ENCODE measurements at places on chromosomes 11 and 22. TPM values are rescaled to one million over a fixed set of nuclear protein-coding genes. Genes with fewer than 3 reads are reported as not detected.

The SCUBE2 gene
- 1.2 TPM for total RNA-seq

The EED gene
- total RNA-seq = 33.5 TPM

The MS4A6A gene
- total RNA-seq = not detected

The ANGPTL5 gene
- not detected for total RNA-seq

DNA sequence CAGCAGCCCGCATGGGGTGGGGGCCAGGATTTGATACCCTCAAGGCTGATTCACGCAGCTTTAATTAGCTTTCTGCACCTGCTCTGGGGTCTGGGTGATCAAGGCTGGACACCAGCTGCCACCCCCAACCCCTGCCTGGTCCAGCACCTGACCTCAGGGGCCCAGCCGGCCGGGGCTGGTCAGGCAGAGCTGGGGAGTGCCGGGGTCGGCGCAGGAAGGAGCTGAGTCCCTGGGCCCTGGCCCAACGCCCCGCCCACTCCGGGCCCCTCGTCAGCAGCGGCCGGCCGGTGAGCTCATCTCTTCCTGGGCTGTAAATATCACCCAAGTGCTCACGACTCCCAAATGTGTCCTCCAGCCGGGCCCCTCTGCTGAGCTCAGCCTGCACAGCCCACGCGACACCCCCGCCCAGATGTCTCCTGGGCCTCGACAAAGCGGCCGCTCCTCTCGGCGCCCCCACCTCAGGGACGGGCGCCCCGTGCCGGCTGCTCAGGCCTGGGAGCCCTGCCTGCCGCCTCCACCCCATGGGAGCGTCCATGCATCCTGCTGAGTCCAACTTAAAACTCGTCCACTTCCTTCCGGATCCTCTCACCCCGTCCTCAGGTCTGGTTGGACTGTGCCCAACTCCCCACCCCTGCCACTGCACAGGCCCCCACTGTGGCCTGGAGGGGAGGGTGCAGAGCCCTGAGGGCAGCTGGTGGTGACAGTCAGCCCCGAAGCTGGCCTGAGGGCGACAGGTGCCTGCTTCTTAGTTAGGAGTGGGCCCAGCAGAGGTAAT is 29.0 kb downstream of the RTN4R start:
- no peak for DNase-seq

DNA sequence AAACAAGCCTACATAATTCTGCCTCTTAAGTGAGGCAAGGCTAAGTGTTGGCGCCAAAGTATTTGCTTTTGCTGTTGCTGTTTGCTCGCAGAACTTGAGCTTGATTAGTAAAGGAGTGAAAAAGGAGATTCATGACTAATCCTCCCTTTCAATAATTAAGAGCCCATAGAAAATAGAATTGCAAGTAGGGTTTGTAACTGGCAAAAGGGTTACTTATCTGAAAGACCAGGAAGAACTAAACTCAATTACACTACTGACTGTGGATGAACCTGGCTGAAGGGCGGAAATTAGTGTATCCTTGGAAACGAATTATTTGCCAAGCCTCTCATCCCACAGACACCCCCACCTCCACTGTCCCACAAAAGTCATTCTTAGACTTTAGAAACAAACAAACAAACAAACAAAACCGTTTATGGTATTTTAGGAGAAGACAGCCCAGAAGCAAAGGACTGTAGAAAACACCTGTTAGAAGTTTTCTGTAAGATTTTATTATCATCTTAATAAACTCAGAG is 411 bp upstream of the EXPH5 start:
- no peak for DNase-seq

GRCh38 chr11:79388201-79388600 is 52.6 kb downstream of the TENM4 start:
- DNase-seq = no peak

- no peak for DNase-seq
Observed at GRCh38 chr22:24965822-24966626, 13.5 kb downstream of the KIAA1671 start.

DNA sequence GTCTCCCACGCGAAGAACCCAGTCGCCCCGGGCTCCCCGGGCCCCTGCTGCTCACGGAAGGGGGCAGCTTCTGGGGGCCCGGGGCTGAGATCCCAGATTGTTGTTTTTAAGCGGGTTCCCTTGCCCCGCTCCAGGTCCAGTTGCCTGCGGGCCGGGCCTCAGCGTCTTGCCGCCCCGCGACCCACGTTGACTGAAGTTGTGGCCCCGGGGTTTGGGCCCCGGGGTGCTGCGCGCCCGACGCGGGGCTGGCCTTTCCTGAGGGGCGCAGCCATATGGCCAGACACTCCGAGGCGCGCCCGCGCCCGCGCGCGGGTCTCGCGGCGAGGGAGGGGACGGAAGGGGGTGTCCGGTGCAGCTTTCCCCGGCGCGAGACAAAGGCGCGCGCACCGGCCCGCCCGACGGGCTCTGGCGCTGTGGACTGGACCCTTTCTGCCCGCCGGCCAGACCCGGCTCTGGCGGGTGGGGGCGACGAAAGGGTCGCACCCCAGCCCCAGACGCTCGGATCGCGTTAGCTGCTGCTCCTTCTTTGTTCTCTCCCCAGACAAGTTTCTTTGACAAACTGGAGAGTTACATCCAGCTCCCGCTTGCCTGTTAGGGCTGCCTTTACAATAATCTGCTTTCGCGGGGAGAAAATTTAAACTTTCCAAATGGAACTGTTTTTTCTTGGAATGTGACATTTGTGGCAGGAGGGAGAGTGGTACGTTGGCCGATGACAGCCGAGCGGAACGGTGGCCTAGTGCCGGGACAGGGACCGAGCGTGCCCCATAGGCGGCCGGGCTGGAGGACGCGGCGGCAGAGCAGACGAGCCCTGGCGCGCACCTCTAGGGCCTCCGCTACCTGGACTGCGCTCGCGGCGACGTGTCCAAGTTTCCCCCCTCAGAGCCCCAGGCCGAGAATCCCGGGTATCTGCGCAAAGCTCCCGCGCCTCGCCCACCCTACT is 716 bp downstream of the AMOTL1 start:
- peak; percentile 27 for DNase-seq

GRCh38 chr11:8586184-8586583 is 7.8 kb downstream of the STK33 start:
- DNase-seq = no peak

DNA sequence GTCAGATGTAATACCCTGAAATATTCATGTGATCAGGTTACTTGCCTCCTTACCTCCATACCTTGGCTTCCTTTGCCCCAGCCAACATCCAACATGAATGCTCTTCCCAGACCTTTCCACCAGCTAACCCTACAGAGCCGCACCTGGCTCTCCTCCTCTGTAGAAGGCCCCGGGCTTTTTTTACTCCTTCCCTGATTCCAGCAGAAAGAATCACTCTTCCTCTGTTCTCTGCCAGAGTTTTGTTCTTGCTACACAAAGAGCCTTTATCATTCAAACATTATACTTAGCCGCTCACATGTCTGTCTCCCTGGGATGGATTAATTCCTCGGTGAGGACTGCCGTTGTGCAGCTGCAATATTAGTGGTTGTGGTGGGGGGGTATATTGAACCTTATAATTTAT is 116.8 kb upstream of the GRAMD1B start:
- DNase-seq = no peak

- DNase-seq = no peak
Observed at GRCh38 chr11:66539170-66539869, 6.5 kb downstream of the ZDHHC24 start.

GRCh38 chr11:3631331-3631730 is 10.5 kb downstream of the ART5 start:
- DNase-seq = no peak
